Bronchial epithelial cell (primary cell): ENCODE measurements at places on chromosomes 4 and X.

DNA sequence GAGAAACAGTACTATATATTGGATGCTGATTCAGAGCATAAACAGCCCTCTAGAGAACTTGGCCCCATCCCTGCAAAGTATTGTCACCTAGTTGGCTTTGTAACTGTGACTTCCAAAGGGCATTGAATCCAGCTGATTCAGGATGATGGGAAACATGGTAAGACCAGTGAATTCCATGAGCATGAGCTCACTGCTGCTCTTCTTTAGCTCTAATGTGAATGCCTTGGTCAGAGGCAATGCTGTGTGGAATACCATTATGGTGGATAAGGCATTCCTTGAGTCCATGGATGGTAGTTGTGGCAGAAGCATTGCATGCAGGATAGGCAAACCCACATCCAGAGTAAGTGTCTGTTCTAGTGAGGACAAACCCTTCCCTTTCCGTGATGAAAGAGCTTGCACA lies 365.6 kb upstream of the EDA2R start:
- no peak for DNase-seq

- peak; percentile 19 for DNase-seq
These were observed 60.4 kb upstream of the IRF2 start for GRCh38 chr4:184534511-184535391.

DNA sequence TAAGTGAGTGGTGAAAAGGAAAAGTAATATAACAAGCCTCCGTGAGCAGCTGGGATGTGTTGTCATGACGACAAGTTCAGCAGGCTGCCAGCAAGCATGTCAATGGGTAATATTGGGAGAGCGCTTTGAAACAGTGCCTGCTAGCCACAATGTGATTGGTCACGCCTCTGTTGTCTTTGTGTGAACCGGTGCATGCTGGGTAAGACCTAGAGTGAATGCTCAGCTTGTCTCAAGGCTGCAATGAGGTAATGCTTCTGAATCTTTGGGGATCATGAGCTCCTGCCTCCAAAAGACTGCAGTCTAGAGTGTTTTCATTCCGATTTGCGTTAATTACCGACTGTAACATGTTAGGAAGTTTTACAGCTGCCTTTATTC lies 54.9 kb downstream of the STOX2 start:
- DNase-seq = peak; percentile 53

- DNase-seq = peak; percentile 17
These were observed 66.2 kb upstream of the FAM9A start for GRCh38 chrX:8867406-8867805.

DNA sequence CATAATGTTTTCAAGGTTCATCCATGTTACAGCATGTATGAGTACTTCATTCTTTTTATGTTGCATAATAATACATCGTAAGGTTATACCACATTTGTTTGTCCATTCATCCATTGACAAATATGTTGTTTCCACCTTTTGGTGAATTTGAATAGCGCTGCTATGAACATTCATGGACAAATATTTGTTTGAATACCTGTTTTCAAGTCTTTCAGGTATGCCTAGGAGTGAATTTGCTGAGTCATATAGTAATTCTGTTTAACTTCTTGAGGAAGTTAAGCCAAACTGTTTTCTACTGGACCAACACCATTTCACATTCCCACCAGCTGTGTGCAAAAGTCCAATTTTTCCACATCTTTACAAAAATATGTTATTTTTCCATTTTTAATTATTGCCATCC lies 31.5 kb downstream of the IRS4 start:
- peak; percentile 78 for DNase-seq

- DNase-seq = peak; percentile 36
These were observed 672.2 kb downstream of the KCTD8 start for GRCh38 chr4:43776371-43776770.

DNA sequence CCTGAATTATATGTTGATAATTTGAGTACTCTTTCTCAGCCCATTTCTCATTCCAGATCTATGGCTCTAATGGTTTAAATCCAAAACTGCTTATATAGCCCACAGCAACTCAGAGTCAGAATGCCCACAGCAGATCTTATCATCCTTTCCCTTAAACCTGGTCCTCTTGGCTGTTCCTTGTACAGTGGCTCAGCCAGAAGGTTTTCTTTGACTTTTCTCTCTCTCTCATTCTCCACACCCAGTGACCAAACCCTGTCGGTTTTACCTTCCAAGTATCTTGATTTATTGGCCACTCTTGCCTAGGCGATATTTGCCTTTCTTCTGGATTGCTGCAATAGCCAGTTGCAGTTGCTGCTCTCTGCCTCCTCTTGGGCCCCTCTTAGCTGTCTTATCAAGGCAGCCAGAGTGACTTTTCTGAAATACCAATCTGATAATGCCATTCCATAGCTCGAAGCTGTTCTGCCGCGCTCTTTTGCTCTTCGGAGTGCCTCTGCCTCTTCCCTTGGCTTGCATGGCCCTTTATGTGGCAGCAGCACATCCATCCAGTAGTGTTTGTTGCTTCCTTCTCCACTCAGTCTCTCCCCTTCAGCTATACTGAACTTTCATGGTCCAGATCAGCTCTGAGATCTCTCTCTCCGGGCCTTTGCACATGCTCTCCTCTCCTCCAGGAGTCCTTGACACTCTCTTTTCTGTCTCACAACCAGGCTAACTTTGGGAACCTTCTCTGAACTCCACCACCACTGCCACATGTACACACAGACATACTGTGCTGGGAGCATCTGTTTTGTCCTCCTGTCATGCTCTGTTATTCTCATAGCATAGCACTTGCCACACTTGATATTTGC lies 11.8 kb downstream of the GAB1 start:
- DNase-seq = no peak

- DNase-seq = no peak
These were observed 200.7 kb upstream of the KLF8 start for GRCh38 chrX:56031409-56031808.

- DNase-seq = peak; percentile 85
These were observed 25.5 kb downstream of the INTS12 start for GRCh38 chr4:105683038-105683437.

- no peak for DNase-seq
These were observed 466.7 kb downstream of the NKX6-1 start for GRCh38 chr4:84032372-84032771.

DNA sequence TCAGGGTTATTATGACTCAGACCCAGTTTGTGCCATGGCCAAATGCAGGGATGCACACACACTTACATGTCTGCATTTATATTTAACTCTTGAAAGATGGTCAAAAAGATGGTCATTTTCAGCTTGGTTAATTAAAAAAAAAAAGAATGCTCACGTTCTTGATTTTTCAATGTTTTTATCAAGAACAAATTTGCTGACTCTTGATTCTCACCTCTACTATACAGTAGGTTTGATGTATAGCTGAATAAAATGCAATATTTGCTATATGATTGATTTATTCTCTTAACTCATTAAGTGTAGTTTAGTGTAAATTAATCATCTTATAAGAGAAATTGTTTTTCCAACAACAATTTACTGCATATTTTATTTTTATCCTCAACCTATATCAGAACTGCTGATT lies 160.4 kb downstream of the SLIT2 start:
- no peak for DNase-seq

- DNase-seq = no peak
These were observed 159.4 kb downstream of the ANTXR2 start for GRCh38 chr4:79913581-79913980.

DNA sequence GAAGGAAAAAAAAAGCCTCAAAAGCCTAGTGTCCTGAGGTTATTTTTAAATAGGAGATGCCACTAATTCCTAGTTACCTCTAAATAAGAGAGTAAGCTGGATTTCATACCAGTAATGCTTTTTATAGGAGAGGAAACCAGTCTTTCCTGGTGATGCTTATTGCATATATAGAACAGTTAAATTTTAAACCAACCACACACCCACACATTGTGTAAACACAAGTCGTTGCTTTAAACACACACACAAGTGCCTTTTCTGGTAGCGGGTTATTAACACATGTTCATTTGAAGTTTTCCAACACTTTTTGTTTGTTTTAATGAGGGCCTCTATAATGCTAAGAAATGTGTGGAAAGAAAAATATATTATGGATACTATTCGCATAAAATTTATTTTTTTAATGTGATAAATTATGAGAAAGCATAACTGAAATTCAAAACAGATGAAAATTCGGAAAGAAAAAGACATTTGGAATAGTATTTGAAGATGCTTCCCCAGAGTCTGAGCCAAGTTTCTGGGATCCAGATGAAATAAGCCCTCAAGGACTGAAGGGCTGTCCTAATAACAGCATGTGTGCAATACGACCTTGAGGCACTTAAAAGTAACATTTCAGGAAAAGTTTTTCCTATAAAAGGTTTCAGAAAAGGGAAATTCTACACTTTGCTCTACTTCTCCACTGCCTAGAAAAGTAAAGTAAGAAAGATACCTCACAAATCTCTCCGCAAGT lies 2.0 kb downstream of the ANTXR2 start:
- peak; percentile 51 for DNase-seq

DNA sequence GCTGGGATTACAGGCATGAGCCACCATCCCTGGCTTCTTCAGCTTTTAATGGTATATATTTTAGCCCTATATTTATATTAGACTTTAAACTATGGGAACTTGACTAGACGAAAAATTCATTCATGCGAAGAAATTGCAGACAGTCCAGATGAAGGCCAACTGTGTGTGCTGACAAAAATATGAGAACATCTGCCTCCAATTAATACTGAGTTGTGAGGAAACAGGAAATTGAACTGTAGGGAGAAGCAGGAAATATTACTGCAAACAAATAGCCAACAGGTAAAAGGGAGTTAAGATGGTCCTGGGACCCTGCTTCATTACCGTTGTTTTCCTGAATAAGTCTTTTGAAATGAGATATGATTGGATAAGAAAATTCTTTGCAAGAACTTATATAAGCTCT lies 26.3 kb downstream of the MGARP start:
- no peak for DNase-seq

- DNase-seq = no peak
These were observed at the start of gene NLGN3 for GRCh38 chrX:71144651-71145050. Gene NLGN3, plus strand, starts transcription at chrX:71144841. Its CDS starts 2,909 bp downstream, at chrX:71147750.

DNA sequence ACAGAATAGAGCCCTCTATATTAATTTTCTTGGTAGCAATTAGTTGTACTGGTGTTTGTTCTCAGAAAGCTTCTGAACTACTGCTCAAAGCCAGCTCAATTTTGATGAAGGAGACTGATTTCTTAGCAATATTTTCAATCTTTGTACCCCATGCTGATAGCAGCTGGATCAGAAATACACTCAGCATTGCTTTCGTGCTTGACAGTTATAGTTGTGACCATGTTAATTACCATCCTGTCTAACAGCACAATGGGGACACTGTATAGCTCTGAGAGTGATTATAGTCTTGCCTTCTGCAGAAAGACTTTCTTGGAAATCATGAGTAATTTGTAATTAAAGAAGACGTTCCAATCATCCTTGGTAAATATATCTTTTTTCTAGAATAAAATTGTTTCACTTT lies 79.7 kb upstream of the GNPDA2 start:
- no peak for DNase-seq

DNA sequence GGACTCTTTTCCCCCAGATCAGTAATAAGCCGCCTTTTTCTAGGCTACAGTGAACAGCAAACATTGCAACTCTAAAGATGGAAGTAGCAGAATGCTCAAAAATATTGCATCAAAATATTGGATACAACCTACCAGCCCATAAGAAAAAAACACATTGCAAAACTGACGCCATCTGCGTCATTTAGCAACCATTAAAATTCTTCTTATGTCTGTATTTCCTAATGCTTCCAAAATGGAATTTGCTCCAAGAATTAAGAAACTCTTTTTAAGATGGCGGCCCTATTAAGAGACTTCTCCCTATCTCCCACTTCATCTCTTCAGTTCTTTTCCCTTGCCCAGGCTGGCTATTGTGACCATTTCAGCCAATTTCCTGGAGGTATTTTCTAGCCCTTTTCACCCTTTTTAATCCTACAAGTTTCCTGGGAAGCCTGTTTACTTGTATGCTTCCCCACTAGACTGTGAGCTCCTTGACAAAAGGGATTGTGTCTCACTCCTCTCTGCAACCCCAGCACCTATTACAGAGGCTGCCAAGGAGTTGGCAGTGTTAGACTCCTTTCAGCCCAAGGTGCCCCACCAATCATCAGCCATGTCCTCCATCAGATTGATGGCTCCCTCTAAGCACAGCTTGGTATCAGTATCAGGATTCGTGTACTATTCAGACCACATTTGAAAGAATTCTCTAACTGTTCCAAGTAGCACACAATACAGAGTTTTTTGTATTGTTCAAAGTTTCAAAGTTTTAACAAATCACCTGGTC lies 4.4 kb downstream of the GPC3 start:
- DNase-seq = no peak

- DNase-seq = peak; percentile 44
These were observed 147.4 kb downstream of the SMIM20 start for GRCh38 chr4:26061248-26061986.
